ENCODE measurements at places on chromosomes 2 and 18. TPM values are rescaled to one million over a fixed set of nuclear protein-coding genes. Genes with fewer than 3 reads are reported as not detected.

UGT1A4 gene
- total RNA-seq: 3.8 TPM

- no peak for DNase-seq
Measured at GRCh38 chr2:180695586-180696401, 284.6 kb upstream of the UBE2E3 start.

POMC gene
- not detected for total RNA-seq

DNA sequence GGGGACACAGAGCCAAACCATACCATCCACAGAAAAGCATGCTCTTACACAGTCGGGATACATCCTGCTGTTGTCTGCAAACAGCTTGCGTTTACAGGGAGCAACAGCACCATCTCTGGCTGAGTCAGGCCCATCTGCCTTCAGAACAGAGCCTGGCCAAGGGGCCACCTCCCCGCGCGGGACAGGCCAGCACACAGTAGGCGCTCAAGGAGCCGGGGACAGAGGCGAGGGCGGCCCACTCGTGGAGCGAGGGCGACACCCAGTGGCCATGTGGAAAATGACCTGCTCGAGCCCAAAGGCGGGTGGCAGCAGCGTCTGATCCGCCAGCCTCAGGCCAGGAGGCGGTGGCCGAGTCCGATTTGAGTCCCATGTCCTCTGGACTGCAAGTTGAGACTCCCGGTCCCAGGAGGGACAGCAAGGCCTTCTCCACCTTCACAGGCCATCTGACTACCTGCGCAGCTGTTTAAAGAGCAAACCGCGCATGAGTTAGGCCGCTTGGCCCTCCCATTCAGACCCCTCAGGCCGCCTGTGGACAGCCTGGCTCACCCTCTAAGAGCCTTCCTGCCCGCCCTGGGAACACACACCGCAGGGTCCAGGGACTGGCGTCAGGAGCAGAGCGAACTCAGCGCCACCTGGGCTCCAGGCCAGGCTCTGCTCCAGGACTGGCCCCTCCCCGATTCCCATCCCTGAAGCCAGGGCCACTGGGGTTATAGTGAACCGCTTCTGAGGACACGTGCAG lies 38.3 kb downstream of the TTC32 start:
- DNase-seq: peak; percentile 31

GRCh38 chr2:17821535-17822444 lies 5.5 kb downstream of the MSGN1 start:
- no peak for DNase-seq

GRCh38 chr2:30580391-30580790 lies 133.3 kb downstream of the LCLAT1 start:
- no peak for DNase-seq

- peak; percentile 9 for DNase-seq
Measured at GRCh38 chr2:58449286-58450010, 208.3 kb upstream of the FANCL start.

LBH gene
- 22.7 TPM for total RNA-seq

GRCh38 chr2:142755191-142755590 lies 122.3 kb upstream of the KYNU start:
- DNase-seq: peak; percentile 7

DNA sequence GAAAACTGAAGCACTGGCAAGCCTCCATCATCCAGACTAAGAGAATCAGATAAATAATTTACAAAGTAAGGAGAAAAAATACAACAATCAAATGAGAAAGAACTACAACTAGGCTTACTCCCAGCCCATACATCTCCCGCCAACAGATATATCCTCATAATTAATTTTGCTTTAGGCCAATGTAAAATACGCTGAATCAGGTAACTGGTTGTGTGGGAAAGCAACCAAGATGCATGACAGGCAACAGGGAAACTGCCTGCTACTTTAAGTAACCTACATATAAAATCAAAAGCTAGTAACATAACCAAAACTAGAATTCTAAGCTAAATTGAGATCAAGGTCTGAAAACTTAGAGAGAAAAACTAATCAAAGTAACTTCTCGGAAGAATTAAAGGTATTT lies 21.5 kb downstream of the PRPF40A start:
- DNase-seq: no peak

- DNase-seq: no peak
Measured at GRCh38 chr2:100042562-100042961, 99.8 kb downstream of the AFF3 start.

RAB31 gene
- total RNA-seq: 22.6 TPM

- no peak for DNase-seq
Measured at GRCh38 chr18:3874125-3874524, 424.2 kb downstream of the TGIF1 start.

USP14 gene
- 39.8 TPM for total RNA-seq

TET3 gene
- total RNA-seq: 8.7 TPM

DNA sequence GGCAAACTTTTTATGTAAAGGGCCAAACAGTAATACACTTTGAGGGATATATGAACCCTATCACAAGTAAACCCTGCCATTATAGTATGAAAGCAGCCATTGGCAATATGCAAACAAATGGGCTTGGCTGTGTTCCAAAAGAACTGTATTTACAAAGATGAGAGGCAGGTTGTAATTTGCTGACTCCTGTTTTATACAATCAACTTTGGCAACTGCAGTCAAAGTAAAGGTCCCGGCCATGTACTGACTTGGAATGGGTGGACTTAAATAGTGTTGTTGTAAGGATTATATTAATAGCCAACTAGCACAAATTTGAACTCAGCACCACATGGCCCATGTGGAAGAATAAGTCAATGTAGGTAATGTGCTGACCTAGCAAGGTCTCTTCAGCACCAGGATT lies 223.4 kb downstream of the WDPCP start:
- DNase-seq: peak; percentile 4

DNA sequence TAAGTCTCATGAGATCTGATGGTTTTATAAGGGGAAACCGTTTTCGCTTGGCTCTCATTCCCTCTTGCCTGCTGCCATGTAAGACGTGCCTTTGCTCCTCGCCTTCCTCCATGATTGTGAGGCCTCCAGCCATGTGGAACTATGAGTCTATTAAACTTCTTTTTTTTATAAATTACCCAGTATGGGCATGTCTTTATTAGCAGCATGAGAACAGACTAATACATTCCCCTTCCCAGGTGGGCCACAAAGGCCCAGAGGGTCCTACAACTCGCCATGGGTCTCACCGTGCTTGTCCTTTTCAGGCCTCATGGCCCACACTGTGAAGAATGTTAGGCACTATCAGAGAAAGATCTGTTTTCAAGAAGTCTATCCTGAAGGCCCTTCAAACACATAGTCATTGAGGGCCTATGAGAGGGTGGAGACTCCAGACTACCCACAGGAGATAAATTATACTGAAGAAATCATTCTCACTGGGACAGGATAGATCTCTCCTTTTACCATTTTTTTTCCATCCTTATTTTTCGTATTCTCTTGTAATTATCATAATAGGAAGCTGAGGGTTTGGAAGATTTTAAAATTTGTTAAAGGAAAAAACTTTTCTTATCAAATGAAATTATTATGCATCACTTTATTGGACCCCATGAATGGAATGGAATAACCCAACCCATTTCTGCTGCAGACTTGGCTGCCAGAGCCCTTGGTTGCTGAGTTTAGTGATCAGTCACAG lies 91.0 kb upstream of the MSH2 start:
- no peak for DNase-seq

DNA sequence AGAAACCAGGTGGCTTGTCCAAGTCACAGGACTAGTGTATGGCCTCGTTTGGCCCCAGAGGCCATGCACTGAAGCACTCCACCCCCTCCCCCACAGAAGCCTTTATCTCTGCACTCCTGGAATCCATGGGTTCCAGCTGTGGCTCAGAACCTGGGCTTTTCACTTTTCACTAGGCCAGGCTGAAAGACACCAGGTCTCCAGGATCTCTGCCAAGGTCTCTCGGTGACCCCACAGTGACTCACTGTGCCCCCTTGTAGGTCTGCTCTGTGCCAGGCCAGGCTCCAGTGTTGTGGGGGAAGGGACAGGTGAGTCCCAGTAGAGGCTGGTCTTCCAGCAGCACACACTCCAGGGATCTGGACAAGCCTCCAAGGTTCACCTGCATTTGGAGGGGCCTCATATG lies 31.0 kb upstream of the GLI2 start:
- DNase-seq: no peak

FASTKD2 gene
- 65.0 TPM for total RNA-seq

PFN4 gene
- total RNA-seq: not detected

CRACDL gene
- total RNA-seq: 6.3 TPM

DNA sequence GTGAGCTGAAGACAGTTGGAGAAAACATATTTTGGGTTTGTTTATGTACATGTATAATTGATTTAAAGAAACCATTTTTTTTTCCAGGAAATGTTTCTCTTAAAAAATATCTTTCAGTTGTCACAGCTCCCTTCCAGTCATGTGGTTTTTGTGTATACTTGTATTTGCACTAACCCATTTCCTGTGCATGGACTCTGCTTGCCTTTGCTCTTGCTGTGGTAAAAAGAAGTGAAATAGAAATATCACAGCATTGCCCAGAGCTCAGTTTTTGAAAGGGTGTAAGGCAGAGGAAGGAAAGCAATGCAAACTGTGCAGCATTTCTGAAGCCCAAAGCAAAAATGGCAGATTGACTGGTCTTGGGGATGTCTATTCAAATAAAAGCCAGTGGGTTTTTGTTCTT lies 10.4 kb upstream of the DOCK10 start:
- no peak for DNase-seq

- peak; percentile 86 for DNase-seq
Measured at GRCh38 chr18:53991202-53991601, 233.3 kb downstream of the MBD2 start.

KYNU gene
- total RNA-seq: 1.6 TPM

SCYGR4 gene
- total RNA-seq: not detected

DNA sequence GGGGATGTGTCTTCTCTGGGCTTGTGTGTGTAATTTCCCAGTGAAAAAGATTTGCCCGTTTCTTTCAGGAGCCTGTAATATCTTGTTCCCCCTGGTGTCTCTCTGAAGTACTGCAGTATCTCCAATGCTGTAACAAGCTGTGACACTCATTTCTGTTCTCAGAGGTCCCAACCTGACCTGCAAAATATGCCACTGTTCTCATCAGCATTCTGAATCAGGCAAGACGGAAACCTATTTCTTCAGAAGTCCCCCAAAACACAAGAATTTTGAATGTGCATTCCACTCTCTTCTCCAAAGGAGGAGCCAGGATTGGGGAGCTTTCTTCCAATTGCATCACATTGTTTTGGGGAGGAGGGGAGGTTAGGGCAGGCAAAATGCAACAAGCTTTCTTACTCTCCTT lies 77.0 kb upstream of the CNGA3 start:
- DNase-seq: peak; percentile 50

CD302 gene
- 3.8 TPM for total RNA-seq

FBXO36 gene
- total RNA-seq: 4.2 TPM

- DNase-seq: no peak
Measured at GRCh38 chr2:166916987-166917386, 28.7 kb downstream of the XIRP2 start.

LONRF2 gene
- total RNA-seq: 0.17 TPM

DNA sequence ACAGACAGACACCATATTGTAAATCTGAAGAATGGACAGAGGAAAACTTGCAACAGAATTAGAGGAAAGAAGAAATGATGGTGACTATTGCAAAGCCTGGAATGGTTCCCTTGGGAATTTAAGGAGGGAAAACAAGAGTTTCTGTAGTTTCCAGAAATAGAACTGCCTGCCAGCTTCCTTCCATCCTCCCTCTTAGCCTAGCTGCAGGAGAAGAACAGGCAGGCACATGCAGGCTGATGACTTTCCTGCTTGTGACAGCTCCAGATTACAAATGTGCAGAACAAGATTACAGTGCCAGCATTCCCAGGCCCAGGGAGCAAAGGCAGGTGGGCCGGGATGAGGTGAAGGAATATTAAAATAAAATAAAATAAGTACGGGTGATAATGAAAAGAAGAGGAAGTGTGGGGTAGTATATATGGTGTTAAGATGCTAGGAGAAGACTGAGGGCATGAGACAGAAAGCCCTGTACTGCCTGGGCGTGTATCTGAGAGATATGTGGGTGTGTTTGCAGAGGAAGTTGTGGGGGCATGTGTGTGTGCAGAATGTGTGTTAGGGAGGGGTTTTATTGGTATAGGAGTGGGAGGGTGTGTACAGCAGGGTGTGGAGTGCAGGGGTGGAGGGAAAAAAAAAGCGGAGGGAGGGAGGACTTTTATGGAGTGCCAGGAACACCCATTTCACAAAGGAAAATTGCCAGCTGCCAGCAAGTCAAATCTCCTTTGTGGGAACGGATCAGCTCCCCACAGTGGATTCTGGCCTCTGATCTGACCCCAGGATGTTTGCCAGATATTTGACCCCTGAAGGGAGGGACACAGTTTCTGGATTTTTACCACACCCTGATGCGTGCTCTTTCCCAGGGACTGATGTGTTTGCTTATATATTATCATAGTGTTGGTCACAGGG lies 43.9 kb upstream of the NEMP2 start:
- peak; percentile 29 for DNase-seq

ZSWIM2 gene
- not detected for total RNA-seq

LRRC30 gene
- not detected for total RNA-seq

ARHGAP25 gene
- total RNA-seq: 0.35 TPM

- no peak for DNase-seq
Measured at GRCh38 chr2:191086706-191087105, 64.1 kb downstream of the STAT4 start.

DNA sequence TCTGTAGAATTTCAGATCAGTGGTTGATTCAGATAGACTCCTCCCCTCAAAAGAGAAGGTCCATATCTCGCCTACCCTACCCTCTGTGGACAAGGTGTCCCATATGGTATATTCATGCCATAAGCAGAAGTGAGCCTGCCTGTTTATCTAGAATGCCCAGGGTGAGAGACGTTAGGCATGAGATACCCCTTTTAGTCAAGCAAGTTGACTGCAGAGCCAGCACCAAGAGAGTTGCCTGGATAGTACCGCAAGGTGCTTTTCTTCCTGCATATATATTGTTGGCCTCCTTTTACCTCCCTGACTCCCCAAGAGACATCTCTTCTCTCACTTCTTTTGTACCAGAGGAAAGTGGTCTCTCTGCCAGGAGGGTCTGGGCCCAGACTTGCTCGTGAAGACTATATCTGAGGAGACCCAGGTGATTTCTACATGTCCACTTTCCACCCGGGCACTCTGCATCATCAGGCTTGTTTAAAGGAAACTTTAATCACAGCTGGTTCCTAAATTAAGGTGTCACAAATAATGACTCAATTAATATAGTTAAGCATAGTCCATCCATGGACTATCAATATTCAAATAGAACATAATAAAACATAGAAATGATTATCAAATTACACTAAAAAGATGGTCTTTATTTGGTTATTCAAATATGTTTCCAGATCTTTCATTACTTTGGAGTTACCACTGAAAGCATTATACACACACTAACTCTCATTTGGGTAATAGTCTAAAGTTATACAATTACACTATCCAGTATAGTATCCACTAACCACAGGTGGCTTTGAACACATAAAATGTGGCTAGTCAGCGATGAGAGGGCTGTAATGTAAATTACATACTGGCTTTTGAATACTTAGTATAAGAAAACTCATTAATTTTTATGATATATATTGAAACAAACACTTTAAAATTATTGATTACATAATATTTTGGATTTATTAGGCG lies 4.1 kb downstream of the ITGA4 start:
- no peak for DNase-seq

DNA sequence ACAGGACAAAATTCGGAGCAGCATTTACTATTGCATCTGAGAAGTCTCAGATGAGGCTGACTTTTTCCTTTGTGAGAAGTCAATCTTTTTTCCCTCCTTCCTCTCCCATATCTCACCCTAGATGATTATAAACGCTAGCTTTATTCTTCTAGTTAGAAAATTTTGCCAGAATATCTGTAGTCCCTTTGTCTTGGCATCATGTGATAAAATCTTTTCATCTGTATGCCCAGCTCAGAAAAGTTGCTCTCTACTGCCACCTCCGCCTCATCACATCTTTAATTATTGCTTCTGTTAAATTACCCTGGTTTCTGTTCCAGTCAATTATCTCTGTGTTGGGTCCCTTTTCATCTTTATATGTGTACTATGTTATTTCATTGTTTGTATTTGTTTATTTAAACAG lies 210.8 kb upstream of the SLC35G4 start:
- DNase-seq: no peak

ERICH2 gene
- not detected for total RNA-seq

All from renal cortical epithelial cell (primary cell).